ENCODE measurements at places on chromosomes 13 and 19.

- peak; percentile 6 for DNase-seq
Observed at GRCh38 chr19:56577719-56578602, 10.7 kb downstream of the ZNF470 start.

DNA sequence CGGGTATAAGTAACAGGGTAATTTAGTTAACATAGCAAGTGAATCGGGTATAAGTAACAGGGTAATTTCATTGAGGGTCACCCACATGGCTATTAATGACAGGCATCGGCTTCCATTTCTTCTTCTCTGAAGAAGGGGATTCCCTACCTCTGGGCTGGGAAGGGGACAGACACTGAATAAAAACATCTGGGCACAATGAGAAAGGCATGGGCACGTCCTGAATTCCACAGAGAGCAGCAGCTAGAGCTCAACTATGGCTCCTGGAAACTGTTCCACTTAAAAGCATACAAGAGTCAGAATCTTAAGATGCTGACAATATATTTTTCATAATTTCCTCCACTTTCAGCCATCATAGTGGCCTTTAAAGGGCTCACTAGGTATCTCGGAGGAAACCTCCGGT lies 51.8 kb downstream of the CRYL1 start:
- no peak for DNase-seq

- DNase-seq, result no peak
Observed at GRCh38 chr19:1863328-1863637, at the start of gene KLF16. KLF16 (minus strand) TSS chr19:1863579; CDS start chr19:1863497, 82 bp downstream.

DNA sequence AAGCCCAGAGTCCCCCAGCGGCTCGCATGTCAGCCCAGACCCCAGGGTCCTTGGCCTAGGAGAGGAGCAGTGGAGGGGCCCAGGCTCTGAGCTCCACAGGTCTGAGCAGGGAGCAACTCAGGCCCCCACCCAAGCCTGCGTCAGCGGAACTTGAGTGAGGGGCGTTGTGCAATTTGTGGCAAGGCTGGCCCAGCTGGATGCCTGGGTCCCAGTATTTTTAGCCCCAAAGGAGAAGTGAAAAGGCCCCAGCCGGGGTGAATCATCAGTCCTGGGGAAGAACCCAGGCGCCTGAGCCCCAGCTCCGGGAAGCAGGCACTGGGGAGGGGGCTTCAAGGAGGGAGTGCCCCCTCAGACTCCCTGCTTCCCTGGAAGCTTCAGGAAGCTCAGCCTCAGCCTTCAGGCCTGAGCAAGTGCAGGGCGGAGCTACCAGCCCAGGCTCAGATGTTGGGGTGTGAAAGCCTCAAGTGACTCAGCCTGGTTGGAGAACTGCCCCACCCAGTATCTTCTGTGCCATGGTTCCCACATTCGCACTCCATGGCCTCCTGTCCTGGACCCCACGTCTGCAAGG lies 7.2 kb downstream of the MED29 start:
- DNase-seq, result peak; percentile 76

DNA sequence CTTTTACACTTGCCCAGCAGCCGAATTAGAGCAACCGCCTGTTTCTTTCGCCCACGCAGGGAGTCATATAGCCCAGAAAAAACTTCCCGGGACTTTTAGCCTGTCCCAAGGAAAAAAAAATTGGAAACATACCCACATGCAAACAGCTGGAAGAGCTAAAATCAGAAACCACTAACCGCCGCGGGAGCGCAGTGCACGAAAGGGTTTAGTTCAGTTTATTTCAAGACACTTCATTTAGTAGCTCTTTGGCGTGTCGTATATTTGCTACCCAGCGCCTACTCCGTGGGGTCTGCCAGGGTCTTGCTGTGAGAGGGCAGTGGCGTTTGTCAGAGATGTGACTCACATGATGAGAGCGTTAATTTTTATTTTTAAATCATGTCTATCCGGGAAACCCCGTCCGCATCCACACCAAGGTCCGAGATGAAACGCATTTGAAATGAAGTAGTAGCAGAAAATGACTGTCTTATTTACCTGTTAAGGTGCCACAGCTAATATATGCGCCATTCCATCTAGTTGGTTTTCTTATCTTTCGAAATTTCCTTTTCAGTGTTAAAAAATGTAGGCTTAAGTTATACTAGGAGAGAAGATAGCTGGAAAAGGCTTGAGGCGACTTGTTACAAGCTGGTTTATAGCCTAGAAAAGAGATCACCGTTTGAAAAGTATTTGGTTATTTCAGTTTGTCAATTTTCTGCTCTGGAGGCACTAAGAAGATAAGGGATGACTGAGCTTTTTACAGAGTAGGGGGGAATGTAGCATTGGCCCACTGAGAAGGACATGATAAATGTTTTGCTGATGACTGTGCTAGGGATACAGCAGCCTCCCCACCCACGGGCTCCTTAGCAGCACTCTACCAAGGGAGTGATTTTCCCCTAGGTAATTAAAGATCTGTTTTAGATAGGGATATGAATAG lies 1.7 kb downstream of the KLF5 start:
- peak; percentile 27 for DNase-seq

DNA sequence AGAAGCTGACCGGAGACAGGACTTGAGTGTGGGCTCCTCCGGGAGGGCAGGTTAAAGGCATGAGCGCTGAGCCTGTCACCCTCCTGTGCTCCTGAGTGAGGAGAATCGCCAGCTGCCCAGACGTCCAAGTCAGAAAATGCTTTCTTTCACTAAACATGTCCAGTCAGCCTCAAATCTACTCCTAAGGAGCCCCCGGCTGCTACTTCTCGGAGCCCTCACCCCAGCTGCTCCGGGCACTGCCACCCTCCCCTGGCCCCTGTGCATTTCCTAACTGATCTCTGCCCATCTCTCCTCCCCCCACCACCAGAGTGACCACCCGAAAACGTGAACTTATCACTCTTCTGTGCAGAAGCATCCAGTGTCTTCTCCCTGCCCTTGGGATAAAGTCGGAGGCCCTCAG lies 277.5 kb upstream of the SOX1 start:
- DNase-seq, result no peak

GRCh38 chr13:100532836-100533435 lies 55.7 kb downstream of the GGACT start:
- no peak for DNase-seq

GRCh38 chr19:16366056-16366432 lies 41.4 kb downstream of the KLF2 start:
- DNase-seq, result no peak

GRCh38 chr19:33715462-33715861 lies 81.2 kb upstream of the KCTD15 start:
- no peak for DNase-seq

- DNase-seq, result no peak
Observed at GRCh38 chr19:14004619-14005348, 1.3 kb downstream of the RFX1 start.

- DNase-seq, result peak; percentile 75
Observed at GRCh38 chr19:18021121-18021755, 13.3 kb downstream of the ARRDC2 start.

DNA sequence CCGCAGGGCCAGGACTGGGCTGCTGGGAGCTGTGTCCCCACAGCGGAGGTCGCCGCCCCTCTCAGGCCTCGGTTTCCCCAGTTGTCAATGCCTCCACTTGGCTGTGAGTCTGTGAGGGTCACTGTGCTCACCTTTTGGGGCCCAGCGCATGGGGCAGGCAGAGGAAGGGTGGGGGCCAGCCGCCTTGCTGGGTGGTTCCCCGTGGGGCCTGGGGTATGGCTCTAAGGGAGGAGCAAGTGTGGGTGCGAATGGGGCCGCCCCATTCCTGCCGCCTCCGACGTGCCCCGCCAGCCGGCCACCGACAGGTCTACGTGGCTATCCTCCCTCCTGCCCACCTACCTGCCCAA lies 800 bp upstream of the FGF22 start:
- no peak for DNase-seq

DNA sequence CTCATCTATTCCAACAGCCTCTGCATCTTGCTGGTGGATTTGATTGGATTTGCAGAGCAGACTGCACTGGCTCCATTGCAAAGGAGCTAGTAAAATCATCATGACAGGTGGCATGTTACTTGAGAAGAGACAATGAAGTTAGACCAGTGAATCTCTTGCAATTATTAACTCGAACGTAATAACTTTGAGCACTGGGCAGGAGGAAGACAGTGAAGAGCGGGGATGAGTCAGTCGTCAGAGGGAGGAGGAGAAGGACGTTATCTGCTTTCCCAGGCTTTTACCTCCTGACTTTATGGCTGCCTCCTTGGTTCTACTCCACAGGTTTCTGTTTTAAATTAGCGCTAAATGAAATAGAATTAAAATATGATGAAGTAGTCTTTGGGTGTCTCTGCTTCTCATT lies 257.8 kb upstream of the IPO5 start:
- DNase-seq, result no peak

- DNase-seq, result peak; percentile 58
Observed at GRCh38 chr19:771332-771785, 20.4 kb downstream of the MISP start.

DNA sequence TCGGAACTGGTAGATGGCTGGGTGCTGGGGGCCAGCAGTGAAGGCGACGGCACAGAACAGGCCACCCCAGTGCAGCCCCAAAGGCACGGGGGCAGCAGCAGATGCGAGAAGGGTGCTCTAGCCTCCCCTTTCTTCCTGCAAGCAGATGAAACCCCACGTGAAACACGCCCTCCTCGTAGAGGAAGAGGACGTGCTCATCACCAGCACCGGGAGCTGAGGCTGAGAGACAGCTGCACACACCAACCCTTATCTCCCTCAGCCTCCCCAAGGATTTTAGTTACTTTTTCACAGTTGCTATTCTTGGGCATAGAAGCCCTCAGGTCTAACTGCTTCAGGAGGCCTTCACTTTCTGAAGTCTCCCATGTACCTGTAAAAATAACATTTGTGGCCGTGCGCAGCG lies 11.9 kb downstream of the ZNF787 start:
- DNase-seq, result no peak

GRCh38 chr13:92838786-92839185 lies 387.8 kb upstream of the GPC6 start:
- DNase-seq, result no peak

DNA sequence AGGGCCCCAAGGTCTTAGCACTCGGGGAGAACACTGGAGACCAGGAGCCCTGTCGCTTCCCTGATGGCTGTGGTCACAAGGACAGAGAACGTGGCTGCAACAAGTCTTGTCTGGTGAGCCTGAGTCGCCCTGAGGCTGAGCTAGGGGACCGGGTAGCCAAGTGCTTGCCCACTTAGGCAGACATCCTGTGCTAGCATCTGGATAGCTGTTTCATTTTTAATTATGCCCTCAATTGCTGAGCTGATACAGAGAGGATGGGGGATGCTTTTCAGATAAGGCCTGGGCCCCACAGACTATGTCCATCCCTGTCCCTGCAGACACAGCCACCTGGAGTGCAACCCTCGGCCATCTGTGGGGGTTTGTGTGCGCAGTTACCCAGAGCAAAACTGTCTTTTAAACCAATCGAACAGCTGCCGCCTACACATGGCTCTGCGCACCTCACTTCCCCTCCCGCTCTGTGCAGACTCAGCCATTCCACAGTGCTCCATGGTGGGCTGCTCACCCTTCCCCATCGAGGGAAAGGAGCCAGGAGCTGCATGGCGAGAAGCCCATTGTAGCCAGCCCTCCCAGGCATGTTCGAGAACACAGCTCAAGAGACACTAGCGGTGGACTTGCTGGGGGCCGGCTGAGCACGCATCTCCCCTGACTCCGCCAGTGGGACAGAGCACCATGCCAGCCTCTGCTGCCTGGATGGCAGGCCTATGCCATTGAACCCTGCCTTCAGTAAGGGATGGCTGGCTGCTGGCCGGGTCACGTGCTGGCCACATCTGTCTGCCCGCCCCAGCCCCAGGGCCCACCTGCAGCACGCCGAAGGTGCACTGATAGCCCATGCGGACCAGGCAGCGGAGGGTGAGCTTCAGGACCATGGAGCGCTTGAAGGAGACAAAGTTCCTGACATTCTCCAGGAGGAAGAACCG lies 19.4 kb upstream of the EIF3G start:
- no peak for DNase-seq

GRCh38 chr13:98252931-98253470 lies 75.9 kb upstream of the RNF113B start:
- no peak for DNase-seq

- no peak for DNase-seq
Observed at GRCh38 chr13:98315466-98315865, 138.4 kb upstream of the RNF113B start.

GRCh38 chr13:87859261-87859660 lies 188.1 kb downstream of the SLITRK5 start:
- no peak for DNase-seq

- DNase-seq, result no peak
Observed at GRCh38 chr13:24110011-24110410, 50.5 kb upstream of the SPATA13 start.

DNA sequence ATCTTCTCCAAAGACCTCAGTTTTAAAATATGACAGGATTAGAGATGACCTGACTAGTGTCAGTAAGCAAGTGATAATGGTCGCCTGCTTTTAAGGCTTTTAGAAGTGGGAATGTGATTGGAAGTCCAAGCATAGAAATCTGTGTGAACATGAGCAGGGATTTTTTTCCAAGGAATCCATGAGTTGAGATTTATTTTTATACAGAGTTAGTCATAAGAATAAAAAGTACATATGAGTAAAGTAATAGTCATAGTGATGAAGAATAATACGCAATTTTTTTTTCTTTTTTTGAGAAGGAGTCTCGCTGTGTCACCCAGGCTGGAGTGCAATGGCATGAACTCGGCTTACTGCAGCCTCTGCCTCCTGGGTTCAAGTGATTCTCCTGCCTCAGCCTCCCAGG lies 1.6 kb downstream of the ZNF546 start:
- DNase-seq, result no peak

DNA sequence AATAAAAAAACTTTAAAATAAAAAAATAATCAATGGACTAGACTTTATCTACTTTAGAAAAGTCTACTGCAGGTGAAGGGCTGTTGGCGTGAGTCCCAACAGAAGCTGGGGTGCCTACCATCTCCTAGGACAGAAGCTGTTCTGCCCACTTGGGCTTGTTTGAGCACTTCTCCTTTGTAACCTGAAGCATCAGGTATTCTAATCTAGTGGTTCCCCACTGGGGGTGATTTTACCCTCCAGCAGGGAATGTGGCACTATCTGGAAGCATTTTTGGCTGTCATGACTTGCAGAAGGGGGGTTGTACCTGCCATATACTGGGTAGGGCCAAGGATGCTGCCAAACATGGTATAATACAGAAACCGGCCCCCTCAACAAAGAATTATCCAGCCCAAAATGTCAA lies 16.2 kb upstream of the DOCK9 start:
- DNase-seq, result no peak

DNA sequence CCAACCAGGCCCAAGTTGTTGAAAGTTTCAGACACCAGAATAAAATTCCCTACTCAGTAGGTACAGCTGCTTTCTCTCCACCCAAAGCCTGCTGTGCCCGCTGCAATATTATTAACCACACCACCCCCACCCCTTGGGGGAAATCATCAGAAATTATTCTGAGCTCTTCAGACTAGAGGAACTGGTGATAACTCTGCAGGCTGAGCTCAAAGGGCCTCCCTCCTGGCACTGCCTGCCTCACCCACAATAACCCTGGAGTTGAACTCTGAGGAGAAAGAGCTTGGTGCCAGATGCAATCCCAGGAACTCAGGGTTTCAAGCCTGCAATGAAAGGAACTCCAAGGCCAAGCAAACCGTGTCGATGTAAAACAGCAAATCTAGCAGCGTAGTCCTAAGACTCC lies 381.7 kb upstream of the ZNF507 start:
- no peak for DNase-seq

GRCh38 chr13:108962654-108963053 lies 333.2 kb downstream of the MYO16 start:
- no peak for DNase-seq

All from KBM-7 (cell line).